ENCODE measurements at places on chromosomes 16 and 17.

DNA sequence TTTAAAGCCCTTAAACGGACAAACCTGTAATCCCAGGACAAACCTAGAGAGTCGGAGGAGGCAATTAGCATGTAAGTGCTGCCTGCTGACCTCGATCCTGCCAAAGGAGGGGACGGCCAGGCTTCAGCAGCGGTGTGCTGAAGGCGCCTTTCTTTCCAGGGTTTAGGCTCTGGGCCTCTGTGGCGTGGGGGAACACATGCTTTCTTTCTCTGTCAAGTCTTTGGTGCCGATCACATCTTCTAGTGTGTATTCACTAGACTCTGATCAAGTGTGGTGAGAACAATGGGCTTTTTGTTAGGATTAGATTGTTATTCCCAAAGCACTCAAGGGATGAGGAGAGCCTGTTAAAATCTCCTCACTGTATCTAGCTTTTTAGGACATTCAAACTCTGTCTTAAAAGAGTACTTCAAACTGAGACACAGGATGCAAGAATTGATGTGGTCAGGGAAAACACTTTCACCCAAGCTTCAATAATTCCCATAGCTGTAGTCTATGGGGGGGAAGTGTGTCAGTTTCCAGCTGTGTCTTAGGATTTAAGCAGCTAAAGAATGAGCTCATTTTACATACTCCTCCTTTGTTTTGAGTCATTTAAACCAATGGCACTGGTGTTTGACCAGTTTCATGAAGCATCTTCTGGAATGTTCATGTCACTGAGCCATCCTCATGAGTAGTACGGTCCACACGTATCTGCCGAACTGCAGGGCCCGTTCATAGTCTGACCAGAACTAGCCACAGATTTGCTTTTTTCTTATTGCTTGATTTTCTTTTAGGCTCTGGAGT lies 51.2 kb downstream of the RPA1 start:
- no peak for DNase-seq

GRCh38 chr16:56318827-56319140 lies 106.6 kb downstream of the AMFR start:
- DNase-seq: no peak

GRCh38 chr16:77696149-77696548 lies 26.2 kb upstream of the NUDT7 start:
- DNase-seq: no peak

GRCh38 chr16:67087803-67088202 lies 21.9 kb upstream of the PHAF1 start:
- peak; percentile 83 for DNase-seq

- DNase-seq: no peak
Measured at GRCh38 chr17:44012391-44012790, 2.4 kb downstream of the TMEM101 start.

- no peak for DNase-seq
Measured at GRCh38 chr16:23225109-23225508, 42.6 kb downstream of the SCNN1G start.

DNA sequence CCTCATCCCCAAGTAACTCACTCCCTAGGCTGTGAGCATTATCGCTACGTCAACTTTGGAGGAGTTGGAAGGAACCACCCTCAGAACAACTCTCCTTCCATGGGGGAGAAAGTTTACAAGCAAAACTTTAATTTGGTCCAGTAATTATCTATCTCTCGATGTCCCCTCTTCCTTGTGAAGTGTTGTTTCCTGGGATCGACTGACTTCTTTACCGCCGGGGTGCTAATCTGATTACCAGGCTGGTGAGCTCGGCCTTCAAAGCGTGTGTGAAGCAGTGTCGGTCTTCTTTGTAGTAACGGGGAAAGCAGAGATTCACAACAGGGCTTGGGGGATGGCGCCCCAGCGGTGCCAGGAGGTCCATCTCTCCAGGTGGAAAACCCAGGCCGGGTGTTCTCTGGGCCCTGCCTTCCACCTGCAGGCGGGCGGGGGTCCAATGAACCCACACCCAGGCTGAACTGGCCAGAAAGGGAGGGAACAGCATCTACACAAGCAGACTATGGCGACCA lies 14.5 kb upstream of the FOXF1 start:
- DNase-seq: no peak

GRCh38 chr16:50555952-50556673 lies 7.9 kb downstream of the NKD1 start:
- no peak for DNase-seq

- DNase-seq: no peak
Measured at GRCh38 chr17:12866244-12866643, 76.9 kb downstream of the ARHGAP44 start.

GRCh38 chr16:62829607-62830006 lies 793.4 kb upstream of the CDH8 start:
- DNase-seq: no peak

- DNase-seq: no peak
Measured at GRCh38 chr17:27591986-27592385, 39.0 kb upstream of the LGALS9 start.

GRCh38 chr17:64218066-64218465 lies 45.0 kb downstream of the TEX2 start:
- DNase-seq: no peak

GRCh38 chr16:49280841-49281371 lies 732 bp downstream of the CBLN1 start:
- DNase-seq: no peak

GRCh38 chr16:19524356-19524615 lies 544 bp downstream of the CCP110 start:
- no peak for DNase-seq

- DNase-seq: no peak
Measured at GRCh38 chr17:16314189-16314588, 39.1 kb downstream of the CENPV start.

DNA sequence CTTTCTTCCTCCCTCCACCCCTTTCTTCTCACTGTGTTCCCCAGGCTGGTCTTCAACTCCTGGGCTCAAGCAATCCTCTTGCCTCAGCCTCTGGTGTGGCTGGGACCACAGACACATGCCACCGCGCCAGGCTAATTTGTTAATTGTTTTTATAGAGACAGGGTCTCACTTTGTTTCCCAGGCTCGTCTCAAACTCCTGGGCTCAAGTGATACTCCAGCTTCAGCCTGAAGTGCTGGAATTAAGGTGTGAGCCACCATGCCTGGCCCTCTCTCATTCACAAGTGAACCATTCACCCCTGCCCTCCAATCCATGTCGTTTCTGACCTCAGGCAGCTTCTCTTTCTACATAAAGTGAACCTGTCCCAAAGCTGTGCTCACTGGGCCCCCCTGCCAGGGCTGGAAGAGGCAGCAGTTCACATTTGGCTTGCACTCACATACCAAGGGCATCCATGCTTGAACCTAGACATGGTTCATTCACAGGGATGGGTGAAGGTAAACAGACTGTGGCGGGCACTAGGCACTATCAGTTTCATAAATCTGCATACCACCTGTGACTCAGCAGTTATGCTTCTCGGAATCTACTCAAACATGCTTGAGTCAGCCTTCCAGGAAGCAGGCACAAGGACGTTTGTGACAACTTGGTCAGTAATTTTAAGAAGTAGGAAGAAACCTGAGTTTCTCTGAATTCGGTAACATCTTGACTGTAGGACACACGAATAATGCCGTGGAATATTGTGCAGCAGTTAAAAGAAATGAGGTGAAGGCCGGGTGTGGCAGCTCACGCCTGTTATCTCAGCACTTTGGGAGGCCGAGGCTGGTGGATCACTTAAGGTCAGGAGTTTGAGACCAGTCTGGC lies 6.0 kb upstream of the RNF213 start:
- DNase-seq: no peak

- DNase-seq: no peak
Measured at GRCh38 chr17:28950752-28951427, 428 bp downstream of the PHF12 start.

- DNase-seq: no peak
Measured at GRCh38 chr16:75204410-75204758, 2.6 kb downstream of the CTRB2 start.

GRCh38 chr17:69326377-69327059 lies 415 bp downstream of the ABCA5 start:
- DNase-seq: no peak

- no peak for DNase-seq
Measured at GRCh38 chr17:17377071-17377967, 74.1 kb downstream of the NT5M start.

- DNase-seq: no peak
Measured at GRCh38 chr17:80347948-80348351, 67.0 kb upstream of the ENDOV start.

DNA sequence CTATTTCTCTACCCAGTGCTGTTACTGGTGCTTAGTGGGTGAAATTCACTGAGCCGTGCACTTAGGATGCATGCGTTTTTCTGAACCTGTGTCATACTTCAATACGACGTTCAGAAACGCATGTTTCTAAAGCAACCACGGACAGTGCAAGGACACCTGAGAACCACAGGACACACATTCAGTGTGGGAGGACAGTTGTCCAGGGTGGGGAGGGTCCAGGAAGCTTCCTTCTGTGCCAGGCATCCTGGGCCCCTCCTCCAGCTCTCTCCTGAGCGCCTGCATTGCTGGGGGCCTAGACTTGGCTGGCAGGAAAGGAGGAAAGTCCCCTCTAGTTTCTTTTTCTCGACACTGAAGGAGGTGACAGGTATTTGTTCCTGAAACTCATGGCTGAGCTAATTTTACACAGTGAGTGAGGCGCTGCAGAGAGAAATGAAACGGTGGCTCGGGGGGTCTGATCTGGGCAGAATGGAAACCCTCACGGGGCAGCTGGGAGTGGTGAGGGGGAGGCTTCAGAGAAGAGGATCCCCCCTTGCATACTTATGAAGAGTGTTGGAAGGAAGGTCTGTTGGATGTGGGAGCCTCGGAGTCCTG lies 89.9 kb downstream of the IRF8 start:
- no peak for DNase-seq

DNA sequence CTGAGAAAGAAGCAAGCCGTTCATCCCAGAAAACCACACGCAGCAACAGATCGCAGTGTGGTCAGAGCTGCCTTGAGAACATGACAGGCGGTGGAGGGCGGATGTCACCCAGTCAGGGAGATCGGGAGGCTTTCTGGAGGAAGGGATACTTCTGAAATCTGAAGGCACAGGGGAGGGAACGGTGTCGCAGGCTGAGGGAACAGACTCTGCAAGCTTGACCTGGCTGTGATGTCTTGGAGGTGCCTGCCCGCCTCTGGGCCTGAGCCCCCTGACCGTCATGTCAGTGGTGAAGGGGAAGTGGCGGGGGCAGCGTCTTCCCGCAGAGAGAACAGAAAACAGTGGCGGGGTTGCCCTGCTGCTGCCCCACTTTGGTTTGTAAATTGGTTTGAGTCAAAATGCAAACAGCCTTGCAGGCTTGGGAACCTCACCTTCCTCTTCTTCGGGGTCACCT lies 8.1 kb upstream of the ATP2A3 start:
- DNase-seq: no peak

- DNase-seq: no peak
Measured at GRCh38 chr16:84291226-84291625, 3.5 kb upstream of the WFDC1 start.

Data from NCI-H187 treated with DMSO at 0.1 percent for 48 hours (cell line).